ENCODE measurements at places on chromosomes 16 and 17.

- DNase-seq = no peak
Measured at GRCh38 chr16:26645614-26646013, 421.1 kb upstream of the C16orf82 start.

DNA sequence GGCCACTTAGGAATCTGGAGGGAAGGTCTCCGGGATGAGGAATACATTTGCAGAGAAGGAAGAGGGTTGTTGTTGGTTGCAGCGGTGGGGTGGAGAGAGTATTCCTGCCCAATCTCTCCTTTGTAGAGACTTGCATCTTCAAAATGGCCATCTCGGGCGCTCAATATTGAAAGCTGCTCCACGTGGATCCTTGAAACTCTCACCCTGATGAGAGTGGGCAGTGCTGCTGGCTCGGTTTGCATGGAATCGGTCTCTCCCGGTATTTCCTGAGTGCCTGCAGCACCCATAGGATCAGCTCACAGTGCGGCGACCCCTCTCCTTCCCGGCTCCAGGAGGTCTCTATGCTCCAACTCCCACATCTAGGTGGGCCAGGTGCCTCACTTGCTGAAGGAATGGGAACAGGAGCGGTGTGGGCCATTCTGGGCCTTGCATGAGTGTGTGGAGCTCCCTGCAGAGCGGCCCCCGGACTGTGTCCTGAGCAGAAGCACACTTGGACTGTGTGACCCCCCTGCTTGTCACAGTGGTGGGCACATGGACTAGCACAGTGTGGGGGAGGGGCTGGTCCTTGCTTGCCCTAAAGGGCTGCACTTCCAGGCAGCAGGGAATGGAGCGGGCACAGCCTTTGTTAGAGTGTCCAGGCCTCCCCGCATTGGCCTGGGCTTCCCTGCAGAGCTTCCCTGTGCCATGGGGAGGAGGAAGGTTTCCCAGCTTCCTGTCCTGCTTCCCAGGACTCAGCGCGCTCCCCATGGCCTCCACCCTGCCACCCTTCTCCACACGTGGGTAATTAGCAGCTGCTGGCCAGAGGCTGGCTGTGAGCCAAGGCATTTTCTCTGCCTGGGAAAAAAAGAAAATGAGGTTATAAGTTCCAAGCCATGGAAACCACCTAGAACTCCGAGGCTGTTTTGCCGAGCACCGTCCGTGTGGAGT, 139.3 kb downstream of the IRF8 start:
- DNase-seq = no peak

DNA sequence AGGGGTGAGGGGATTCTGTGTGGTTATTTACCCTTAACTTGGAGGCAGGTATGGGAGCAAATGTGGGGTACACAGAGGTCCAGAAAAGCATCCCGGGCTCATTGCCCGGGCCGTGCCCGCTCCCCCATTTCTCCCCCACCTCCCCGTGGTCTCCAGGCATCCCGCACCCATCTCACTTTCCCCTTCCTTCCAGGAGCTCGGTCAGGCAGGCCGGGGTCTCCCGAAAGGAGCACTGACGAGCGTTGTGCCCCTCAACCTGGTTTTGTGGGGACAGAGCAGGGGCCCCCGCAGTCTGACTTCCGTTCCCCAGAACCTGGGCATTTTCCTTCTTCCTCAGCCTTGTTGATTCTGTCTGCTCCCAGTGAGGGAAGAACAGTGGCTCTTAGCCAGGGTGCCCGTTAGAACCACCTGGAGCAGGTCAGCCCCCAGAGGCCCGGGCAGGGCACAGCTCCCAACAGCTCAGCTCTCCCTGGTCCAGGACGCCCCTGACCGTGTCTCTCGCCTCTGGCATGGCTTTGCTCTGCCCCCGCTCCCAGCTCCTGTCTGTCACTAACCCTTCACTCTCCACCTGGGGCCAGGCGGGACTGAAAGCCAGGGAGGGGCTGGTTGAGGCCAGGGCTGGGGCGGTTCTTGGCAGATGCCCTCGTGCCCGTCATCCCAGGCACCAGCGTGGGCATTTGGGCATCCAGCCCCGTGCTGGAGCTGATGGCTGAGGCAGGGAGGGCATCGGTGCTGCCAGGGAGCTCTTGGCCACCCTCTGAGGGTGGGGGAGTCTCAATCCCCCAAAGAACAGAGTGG, 12.5 kb upstream of the NUDT16L1 start:
- no peak for DNase-seq

GRCh38 chr17:51499897-51500296, 239.6 kb downstream of the UTP18 start:
- no peak for DNase-seq

GRCh38 chr17:74309902-74310301, 16.1 kb upstream of the KIF19 start:
- DNase-seq = no peak

GRCh38 chr16:20676837-20677236, 20.6 kb downstream of the ACSM1 start:
- no peak for DNase-seq
